Stimulated activated CD8-positive, alpha-beta memory T cell treated with anti-CD3 and anti-CD28 coated beads, Interleukin-2, amount 100 ng/mL, for 1 hour (primary cell): ENCODE measurements at places on chromosomes 2 and 18.

GRCh38 chr18:59379772-59380522 is 20.9 kb upstream of the LMAN1 start:
- no peak for DNase-seq

DNA sequence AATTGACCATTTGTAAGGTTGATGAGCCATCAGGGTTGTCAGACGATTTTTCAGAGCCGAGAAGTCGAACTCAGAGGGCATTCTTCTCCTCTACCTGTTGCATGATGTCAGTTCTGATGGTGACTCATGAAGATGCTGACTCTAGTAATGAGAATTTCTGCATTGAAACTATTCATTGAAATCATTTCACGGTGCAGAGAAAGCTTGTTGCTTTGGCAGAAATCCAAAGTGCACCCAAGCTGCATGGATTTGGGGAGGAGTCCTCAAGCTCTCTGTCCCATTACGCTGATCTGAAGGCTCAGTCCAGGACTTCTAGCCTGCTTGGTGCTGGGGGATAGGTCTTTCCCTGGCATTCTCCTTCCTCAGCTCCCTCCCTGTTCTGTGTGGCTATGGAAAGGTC is 125.7 kb upstream of the PXDN start:
- no peak for DNase-seq

- DNase-seq = no peak
Measured at GRCh38 chr2:66577321-66578053, 142.6 kb downstream of the MEIS1 start.

DNA sequence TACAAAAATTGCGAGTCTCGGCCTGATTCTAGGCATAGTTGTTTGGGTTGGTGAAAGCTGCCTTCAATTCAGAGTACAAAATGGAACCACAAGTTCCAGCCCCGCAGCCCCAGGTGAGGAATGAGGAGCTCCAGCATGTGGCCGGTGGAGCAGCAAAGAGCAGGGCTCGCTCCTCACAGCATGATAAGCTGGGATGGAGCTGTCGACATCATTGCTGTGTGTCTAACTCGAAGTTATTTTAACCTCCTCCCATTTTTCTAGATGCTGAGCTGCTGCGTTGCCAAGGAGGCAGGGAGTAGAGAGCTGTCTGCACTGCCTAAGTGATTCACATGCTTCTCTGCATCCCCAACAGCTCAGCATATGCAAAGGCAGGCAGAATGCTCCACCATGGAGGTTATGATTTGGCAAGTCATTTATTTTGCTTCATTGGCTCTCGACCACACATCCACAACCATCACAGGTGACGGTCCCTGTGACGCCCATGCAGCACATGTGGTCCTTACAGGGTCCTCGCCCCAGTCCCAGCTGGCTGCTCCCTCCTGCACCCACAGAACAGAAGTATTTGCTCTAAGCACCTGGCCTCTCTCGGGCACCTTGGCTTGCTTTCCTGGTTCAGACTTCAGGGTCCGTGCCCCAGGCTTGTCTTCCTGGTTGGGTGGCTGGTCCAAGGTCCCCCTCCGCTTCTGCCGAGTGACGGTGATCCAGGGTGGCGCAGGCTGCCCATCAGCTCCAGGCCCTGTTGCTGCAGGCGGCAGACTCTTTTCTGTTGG is 66.0 kb upstream of the MGAT4A start:
- no peak for DNase-seq

- no peak for DNase-seq
Measured at GRCh38 chr2:173118395-173118794, 42.7 kb downstream of the MAP3K20 start.

DNA sequence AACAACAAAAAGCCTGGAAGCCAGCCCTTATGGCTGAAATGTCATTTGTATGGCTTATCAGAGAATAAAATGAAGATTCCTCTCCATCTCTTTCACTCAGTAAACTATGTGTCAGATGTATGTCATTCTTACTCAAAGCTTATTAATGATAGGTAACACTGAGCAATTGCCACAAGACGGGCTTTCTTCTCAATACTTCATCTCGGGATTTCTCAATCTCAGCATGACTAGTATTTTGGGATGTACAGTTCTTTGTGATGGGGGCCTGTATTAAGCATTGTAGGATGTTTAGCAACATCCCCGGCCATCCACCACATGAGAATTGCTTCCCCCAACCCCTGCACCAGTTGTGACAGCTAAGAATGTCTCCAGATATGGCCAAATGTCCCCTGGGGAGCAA is 80.2 kb downstream of the MREG start:
- no peak for DNase-seq

DNA sequence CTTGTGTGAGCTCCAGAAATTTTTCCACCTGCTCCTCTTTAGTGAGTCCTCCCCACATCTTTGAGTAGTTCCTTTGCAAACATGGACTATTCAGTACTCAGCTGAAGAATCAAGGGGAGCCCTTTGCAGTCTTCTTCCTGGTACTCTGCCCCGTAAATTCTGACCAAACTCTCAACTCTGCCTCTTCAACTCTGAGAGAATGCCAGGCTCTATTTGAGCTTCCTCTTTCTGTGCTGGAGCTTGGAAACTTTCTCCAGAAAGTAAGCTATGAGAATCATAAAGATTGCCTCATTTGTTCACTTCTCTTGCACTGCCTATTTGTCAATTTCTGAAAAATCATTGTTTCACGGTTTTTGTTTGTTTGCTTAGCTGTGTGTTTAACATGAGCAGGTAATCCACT is 7.4 kb upstream of the STAT4 start:
- DNase-seq = no peak

GRCh38 chr2:26268213-26268612 is 23.5 kb downstream of the HADHB start:
- no peak for DNase-seq
